T-helper 9 cell (primary cell): ENCODE measurements at places on chromosomes 11 and 22.

DNA sequence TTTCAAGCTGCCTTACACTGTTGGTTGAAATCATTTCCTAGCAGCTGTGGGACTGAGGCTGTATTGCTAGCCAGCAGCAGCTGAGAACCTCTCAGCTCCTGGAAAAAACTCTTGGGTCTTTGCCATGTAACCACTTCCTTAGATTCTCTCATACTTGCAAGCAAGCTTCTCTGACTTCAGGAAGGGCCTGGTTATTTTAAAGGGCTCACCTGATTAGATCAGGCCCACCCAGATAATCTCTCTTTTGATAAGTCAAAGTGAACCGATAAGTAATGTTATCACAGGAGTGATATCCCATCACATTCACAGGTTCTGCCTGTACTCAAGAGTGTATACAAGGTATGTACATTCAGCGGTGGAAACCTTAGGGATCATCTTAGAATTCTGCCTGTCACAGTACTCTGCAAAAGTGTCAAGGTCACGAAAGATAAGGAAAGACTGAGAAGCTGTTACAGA is 7.4 kb upstream of the CLPB start:
- no peak for DNase-seq

GRCh38 chr11:134202661-134203060 is 21.1 kb downstream of the NCAPD3 start:
- DNase-seq: no peak

- no peak for DNase-seq
Observed at GRCh38 chr11:127157225-127157624, 156.7 kb upstream of the KIRREL3 start.

- DNase-seq: no peak
Observed at GRCh38 chr22:19723983-19724827, 866 bp downstream of the GP1BB start.
